ENCODE measurements at places on chromosomes 1 and 21. TPM values are rescaled to one million over a fixed set of nuclear protein-coding genes. Genes with fewer than 3 reads are reported as not detected.

DNA sequence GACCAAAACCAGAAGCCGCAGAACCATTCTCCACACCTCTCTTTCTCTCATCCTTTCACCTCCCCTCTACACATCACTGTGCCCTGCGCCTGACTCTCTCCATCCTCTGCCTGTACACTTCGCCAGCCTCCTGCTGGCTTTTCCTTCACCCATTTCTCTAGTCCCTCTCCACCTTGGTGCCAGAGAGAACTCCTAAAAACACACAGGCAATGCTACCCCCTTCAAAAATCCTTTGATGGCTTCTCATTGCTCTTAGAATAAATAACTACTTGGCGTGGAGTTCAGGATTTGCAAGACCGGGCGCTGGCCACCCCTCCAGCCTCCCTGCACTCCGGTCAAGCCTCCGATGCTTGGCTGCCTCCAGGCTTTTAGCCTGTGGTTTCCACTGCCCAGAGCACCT, 8.6 kb downstream of the CRABP2 start:
- DNase-seq = no peak

DNA sequence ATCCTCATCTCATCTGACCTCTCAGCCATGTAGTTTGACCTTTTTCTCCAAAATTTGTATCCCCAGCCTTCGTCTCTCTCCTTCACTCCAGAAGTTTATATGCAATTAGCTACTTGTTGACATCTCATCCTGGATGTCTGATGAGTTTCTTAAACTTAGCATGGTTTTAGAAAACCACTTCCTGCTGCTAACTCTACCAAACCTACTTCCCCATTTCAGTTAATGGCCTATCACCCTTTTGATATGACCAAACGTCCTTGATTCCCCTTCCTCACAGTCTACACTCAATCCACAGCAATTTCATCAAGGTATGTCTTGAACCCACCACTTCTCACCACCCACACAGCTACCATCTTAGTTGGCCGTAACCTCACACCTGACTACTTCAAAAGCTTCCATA, 121.9 kb downstream of the LRRC40 start:
- DNase-seq = no peak

DNA sequence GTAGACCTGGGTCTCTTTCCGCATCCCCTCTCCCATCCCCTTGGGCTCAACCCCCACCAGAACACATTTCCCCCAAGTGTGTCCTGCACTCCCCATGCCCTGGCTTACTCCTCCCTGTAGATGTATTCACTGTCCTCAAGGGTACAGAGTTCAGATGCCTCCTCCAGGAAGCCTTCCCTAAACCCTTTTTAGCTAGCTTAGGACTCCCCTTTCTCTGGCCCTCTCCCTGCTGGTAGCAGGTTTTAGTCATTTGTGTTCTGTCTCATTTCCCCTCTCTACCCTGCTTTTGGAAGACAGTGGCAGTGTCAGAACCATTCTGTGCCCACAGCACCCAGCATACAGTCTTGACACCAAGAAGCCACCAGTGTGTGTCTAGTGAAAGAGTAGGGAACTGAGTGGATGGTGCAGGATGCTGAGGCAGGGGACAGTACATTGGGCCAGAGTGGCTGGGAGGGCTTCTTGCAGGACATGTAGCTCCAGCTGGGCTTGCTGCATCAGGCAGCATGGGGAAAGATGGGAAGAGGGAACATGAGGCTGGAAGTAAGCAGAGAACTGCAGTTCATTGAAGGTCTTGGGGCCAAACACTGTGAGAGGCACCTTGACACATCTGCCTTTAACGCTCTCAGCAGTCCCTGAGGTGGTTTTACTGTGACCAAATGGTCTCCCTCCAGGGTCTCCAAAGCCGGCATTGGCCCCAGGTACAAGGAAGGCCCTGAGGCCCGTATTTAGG, 2.5 kb downstream of the FOXO6 start:
- no peak for DNase-seq

- no peak for DNase-seq
Measured at GRCh38 chr1:156773607-156774006, 6.3 kb downstream of the PRCC start.

GRCh38 chr1:171372418-171373084, 58.6 kb downstream of the FMO4 start:
- no peak for DNase-seq

The AIRE gene
- 0.20 TPM for polyA plus RNA-seq

The PGLYRP4 gene
- polyA plus RNA-seq = not detected

GRCh38 chr1:56436912-56437417, 142.4 kb downstream of the PLPP3 start:
- peak; percentile 67 for DNase-seq

DNA sequence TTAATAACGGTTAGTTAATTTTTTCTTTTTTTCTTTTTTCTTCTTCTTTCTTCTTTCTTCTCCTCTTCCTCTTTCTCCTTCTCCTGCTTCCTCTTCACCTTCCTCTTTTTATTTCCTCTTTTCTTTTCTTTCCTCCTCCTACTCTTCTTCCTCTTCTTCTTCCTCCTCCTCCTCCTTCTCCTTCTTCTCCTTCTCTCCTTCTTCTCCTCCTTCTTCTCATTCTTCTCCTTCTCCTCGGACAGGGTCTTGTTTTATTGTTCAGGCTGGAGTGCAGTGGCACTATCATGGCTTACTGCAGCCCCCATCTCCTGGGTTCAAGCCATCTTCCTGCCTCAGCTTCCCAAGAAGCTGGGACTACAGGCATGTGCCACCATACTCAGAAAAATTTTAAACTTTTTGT, 13.4 kb upstream of the ACBD3 start:
- DNase-seq = no peak
